ENCODE measurements at places on chromosomes 7 and 10.
A peak's percentile ranks its signal among the peaks of the same experiment; 100 is the strongest.

- no peak for DNase-seq
Measured at GRCh38 chr10:20004087-20004523, 187.9 kb downstream of the PLXDC2 start.

DNA sequence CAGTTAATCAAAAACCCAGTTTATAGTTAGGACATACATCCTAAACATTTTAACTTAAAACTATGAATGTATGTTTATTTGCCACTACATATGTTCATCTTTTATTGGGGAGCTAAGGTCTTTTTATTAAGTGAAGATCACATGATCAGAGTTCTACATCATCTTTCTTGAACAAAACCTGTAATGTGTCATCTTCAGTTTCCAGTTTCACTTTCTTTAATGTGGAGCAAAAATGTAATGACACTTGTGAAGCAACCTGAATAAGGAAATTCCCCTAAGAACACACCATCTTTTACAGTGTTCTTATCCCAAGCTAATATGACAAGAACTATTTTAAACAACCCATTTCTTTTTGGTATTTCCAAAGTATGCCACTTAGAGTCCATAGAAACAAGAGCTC, 166.7 kb upstream of the BET1 start:
- no peak for DNase-seq

- DNase-seq: no peak
Measured at GRCh38 chr7:40800771-40801170, 666.0 kb downstream of the SUGCT start.

DNA sequence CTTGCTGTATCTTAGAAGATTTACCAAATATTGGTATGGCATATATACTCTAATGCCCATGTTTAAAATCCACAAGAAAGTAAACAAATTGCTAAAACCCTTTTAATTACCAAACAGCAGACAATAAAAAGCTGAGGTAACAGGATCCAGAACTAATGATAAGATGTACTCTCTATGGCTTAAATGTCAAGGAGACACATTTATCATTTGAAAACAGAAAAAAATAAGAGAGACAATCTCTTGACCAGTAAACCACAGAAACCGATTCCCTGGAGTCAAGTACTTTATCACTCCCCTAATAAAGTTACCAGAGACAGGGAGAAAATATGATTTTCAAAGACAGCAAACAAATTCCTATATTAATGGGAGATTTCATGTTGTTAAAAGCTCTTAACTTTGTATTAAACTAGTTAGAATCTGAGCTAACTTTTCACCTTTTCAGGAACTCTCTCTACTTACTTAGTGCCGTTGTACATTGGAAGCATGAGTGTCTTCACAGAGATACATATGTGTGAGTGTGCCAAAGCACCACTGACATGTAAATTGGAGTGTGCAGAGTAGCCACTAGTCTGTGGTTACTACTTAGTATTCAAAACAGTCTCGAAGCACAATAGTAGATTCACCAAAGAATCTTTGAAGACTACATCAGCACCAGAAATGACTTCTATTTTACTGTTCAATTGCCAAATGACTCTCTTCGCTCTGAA, 44.2 kb downstream of the TSPAN12 start:
- no peak for DNase-seq

DNA sequence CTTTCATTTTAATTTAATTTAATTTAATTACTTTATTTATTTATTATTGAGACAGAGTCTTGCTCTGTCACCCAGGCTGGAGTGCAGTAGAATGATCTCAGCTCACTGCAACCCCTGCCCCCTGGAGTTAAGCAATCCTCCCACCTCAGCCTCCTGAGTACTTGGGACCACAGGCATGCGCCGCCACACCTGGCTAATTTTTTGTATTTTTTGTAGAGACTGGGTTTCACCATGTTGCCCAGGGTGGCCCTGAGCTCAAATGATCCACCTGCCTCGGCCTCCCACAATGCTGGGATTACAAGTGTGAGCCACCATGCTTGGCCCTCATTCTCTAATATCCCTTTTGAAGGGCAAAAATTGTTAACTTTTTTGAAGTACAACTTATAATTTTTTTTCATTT, 92.9 kb downstream of the XRCC2 start:
- no peak for DNase-seq

DNA sequence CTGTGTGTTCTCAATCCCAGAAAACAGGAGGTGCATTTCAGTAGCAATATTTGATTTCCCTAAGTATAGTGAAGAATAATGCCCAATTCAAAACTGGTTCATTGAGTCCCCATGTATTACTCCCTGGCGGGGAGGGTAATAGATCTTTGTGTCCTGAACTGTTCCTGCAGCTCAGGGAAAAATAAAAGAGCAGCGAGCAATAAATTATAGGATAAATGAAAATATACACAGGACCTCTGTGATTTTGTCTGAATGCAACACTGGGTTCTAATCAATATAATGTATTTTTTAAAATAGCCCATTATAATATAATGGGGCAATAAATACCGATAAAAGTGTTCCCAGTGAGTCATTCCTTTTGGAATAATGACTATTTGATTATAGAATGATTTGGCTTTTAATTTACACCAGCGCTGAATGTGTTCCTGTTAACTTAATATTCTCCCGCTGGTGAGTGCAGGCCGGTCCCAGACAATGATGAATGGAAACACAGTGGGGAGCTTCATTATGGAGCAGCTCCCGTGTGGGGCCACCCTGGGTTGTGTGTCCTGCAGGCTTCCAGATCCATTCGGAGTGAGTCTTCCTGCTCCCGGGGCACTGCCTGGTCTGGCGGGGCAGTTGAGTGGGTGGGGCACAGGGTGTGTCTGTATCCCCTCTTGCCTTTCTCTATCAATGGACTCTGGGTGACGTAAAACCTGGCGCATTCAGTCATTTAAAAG, 263.1 kb downstream of the ACTR3B start:
- DNase-seq: no peak

GRCh38 chr7:148835854-148836253, 48.2 kb downstream of the EZH2 start:
- no peak for DNase-seq

DNA sequence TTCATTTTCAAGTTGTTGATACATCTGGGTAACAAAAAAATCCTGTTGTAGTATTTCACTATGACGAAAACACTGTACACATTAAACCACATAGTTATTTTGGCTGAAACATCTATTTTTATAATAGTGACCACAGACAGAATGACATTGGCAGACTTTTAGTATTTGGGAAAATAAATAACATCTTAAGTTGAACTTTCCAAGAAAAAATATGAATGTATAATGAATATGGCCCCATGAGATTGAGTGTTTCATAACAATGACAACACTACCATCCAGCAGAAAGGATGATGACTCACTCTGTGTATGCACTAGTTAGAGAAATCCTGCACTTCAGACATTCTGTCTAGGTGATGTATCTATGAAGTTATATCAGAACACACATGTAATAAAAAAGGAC, 118.1 kb downstream of the SEMA3D start:
- DNase-seq: no peak

GRCh38 chr7:20559883-20560282, 55.6 kb upstream of the ABCB5 start:
- no peak for DNase-seq

GRCh38 chr10:26173837-26174236, 42.7 kb upstream of the GAD2 start:
- DNase-seq: no peak

- no peak for DNase-seq
Measured at GRCh38 chr7:101108961-101109360, 17.9 kb upstream of the SERPINE1 start.

- no peak for DNase-seq
Measured at GRCh38 chr10:69739634-69740033, 62.1 kb upstream of the COL13A1 start.

- DNase-seq: no peak
Measured at GRCh38 chr10:95531058-95531809, 29.9 kb downstream of the SORBS1 start.

GRCh38 chr7:30280631-30281030, 3.8 kb upstream of the ZNRF2 start:
- DNase-seq: no peak

GRCh38 chr7:135322571-135323340, 89.1 kb downstream of the STRA8 start:
- no peak for DNase-seq

- no peak for DNase-seq
Measured at GRCh38 chr7:132125872-132126595, 450.2 kb downstream of the PLXNA4 start.

GRCh38 chr10:3559527-3559926, 225.5 kb downstream of the KLF6 start:
- no peak for DNase-seq

DNA sequence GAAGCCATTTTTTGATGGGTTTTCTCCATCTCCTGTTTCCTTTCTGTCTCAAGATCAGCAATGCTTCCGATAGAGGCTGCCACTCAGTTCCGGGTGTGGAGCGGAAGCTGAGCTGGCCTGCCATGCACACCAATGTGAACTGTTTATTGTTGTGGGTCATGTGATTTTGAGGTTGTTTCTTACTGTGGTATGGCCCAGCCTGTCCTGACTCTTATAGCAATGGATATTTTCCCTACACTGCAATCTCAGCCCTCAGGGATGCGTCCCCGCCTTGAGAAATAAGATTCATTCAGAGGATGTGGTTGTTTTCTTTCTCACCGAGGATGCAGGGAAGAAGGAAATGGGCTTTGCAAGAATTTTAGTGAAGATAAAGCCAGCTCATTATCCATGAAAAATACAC, 134.7 kb downstream of the PFKFB3 start:
- no peak for DNase-seq

GRCh38 chr10:48533951-48534720, 70.7 kb downstream of the ARHGAP22 start:
- DNase-seq: no peak

GRCh38 chr7:71267734-71268469, 136.0 kb downstream of the GALNT17 start:
- no peak for DNase-seq

- DNase-seq: no peak
Measured at GRCh38 chr10:12535656-12536055, 186.3 kb downstream of the CAMK1D start.

DNA sequence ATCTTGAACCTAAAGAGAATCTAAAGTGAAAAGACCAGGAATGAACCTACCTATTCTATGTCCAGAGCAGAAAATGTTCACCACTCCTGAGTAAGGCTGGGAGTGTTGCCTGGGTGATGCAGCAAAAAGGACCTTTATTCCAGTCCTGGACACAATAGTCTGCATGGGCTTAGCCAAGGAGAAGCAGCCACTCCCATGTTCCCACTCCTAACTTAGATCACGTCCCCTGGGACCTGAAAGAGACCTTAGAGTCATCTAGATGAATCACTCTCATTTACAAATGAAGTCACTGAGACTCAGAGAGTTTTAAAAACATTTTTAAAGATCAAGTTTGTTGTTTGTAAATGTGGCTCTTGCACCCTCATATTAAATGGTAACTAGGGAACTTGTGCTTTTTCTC, 763.4 kb downstream of the KCNMA1 start:
- DNase-seq: no peak

- DNase-seq: peak; percentile 39
Measured at GRCh38 chr7:5831196-5831595, 49.4 kb upstream of the OCM start.

DNA sequence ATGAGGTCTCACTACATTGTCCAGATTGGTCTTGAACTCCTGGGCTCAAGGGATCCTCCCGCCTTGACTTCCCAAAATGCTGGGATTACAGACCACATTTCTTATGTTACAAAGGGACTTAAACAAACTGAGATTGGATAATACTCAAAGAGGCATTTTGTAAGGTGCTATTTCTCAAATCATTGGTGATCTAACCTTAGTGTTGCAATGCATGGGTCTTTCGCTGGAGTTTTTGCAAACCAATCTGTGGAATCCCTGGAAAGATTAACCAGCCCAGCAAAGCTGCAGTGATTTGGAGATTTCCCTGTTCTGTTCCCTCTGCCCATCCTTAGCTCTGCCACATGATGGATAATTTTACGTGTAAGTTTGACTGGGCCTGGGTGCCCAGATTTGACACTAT, 20.4 kb upstream of the ECHDC3 start:
- DNase-seq: no peak

- no peak for DNase-seq
Measured at GRCh38 chr7:8232999-8233847, 28.7 kb downstream of the ICA1 start.

DNA sequence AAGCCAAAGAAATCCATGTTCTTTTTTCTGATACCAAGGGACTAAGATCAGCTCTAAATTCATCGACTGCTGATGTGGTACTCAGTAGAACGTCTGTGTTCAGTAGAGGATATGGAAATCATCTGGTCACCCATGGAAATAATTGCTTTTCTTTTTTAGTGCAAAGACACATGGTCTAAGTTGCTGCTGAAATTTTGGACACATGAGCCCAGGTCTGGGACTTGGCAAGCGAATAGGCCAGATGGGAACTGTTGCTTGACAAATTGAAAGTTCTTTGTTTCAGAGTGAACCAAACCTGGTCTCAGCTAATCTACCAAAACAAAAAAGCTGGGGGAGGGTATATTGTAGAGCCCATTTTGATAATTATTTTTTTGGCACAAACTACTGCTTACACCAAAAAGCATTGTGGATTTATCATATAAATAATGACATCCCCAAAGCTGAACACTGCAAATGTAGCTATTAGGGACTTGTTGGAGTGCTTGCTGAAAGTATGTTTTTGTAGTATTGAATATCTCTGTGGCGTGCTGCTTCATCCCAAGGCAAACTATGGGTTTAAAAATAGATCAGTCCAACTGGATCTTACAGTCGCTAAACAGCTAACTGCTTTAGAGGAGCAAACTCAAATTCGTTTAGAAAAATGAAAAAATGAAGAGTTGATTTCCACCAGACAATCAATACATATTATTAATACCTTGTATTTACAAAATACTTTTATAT, 144.7 kb downstream of the TRIL start:
- no peak for DNase-seq

DNA sequence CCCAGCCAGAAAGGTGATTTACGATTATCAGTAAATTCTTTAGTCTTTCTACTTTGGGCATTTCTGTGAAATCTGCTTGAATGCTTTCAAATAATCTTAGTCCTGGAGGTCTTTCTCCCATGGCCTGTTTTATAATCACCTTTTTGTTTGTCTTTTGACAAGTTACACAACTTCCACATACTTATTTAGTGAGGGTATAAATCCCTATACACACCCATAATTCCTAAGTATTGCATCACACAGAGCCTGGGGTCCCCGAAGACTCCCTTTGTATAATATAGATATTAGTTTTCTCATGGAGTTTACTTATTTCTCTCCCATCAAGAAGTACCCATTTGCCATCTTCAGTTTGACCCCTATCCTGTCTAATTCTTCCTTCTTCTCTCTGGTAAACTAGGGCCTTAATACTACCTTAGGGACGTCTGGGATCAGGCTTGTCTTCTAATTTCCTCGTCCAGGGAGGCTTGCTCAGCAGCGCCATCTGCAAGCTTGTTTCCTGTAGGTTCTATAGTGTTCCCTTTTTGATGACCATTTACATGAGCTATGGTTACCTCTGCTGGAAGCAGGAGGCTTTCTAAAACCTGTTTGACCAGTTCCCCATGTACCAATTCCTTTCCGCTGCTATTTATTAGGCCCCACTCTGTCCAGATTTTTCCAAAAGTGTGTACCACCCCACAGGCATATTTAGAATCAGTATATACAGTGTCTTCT, 8.1 kb downstream of the DNAH11 start:
- no peak for DNase-seq
